ENCODE measurements at places on chromosomes 12 and 14.

DNA sequence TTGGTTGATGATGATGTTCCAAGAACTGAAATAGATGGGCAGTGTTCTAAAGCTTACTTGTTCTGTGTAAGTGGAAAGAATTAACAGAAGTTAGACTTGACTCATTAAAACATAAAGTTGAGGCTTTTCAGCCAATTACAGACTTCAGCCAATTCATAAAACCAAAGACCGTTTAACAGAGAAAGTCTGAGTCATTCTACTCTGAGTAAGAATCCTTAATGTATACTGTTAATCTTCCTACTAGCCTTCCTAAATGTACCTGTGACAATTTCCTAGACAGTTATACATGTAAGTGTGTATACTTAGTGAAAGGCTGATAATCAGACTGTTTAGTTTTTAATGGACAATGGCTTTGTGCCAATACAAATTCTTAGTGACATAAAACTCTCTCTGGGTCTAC, 681.0 kb downstream of the RPL10L start:
- no peak for DNase-seq

DNA sequence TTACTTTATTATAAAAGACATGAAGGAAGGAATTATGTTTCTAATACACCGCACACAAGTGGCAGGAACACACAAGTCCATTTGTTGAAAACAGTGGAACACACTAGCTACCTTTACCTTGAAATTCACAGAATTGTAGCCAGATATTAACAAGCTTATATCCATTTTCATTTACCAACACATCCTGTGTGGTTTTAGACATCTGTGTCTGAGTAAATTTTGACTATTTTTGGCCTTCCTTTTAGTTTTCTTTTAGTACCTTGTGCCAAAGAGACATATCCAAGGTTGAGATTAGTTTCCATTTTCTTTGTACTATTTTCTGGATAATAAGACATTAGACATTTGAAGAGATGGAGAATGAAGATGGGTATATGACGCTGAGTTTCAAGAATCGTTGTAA, at the start of gene KLRF2:
TSS of gene KLRF2 (plus strand) at position 244 of the 400 bp plus-strand sequence. CDS start at position 351, 107 bp downstream.
- no peak for DNase-seq

- no peak for DNase-seq
Measured at GRCh38 chr14:33914676-33915516, 36.0 kb downstream of the EGLN3 start.

DNA sequence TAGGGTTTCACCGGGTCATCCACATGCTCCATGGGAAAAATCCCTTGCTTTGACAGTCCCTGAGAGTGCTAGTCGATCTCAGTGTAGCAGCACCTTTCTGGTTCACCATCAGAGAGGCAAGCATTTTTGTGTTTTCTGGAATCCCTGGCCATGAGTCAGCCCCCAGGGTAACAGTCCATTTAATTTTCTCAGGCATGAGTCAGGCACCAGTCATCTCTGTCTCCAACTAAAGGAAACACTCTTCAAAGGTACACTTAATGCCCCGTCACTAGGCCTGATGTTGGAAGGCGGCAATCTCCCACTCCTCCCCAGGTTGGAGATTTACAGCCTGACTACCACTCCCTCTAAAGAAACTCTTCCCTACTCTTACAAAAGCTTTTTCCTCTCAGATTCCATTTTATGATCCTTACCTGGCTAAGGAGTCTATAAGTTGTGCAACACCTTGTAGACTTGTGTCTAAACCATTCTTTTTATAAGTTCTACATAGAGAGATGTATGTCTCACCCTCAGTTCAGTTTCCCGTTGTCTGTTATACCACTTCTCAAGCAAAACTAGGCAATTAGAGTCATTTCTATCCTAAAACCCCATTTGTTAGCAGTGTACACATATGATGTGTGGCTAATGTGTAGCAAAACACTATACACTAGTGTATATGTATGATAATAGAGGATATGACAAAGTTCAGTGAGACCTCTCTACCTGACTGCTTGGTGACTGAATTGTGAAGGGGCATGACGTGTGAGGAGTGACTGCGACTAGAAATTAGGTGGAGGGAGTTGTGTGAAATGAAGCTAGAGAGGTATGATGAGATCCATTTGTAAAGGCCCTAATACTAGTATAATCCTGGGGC, 24.6 kb downstream of the TMEM19 start:
- no peak for DNase-seq
